ENCODE measurements at places on chromosomes 2 and 18.

- no peak for DNase-seq
Measured at GRCh38 chr2:16862471-16862870, 196.8 kb upstream of the CYRIA start.

- DNase-seq = no peak
Measured at GRCh38 chr18:49241852-49242251, 218.6 kb downstream of the DYM start.

DNA sequence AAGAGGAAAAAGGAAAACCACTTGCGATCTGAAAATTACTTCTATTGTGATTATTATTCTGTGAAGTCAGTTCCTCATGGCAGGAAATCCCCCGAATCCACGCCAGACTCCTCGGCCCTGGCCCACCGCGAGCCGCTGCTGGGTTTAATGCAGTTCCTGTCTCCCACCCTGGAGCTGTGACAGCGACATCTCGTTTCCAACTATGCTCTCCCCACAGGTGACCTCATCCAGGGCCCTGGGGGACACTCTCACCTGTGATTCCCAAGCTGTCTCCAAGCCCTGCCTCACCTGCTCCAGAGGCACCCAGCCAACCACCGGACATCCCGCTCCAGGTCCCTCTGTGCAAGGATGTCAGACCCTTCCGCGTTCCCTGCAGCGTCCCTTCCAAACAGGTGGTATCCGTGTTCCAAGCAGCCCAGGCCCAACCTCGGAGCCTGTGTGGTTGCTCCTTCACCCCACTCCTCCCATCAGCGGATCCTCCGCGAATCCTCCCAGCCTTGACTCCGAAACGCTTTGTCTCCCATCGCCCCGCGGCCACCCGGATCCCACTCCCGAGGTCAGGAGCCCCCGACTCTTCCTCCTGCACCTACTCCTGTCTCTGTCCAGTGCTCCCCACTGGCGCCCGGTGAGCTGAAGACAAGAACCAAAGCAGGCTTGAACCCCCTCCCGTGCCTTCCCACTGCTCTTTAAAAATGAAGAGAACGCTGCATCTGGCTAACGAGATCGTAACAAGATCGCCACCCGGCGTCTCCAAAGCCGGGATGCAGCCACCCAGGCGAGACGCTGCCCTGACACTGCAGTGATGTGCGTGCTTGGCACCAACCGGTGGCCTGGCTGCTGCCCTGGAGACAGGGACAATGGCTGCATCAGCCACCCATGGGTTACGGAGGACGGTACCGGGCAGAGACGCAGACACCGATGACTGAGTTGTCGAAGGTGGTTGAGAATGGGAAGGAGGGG, 96.5 kb downstream of the NDUFA10 start:
- DNase-seq = no peak

- no peak for DNase-seq
Measured at GRCh38 chr2:17083902-17084301, 418.3 kb upstream of the CYRIA start.

GRCh38 chr2:85853499-85854165, 35.2 kb downstream of the ST3GAL5 start:
- DNase-seq = no peak

- DNase-seq = no peak
Measured at GRCh38 chr2:138507267-138507666, 5.7 kb downstream of the SPOPL start.

GRCh38 chr2:110948027-110948674, 172.6 kb upstream of the BCL2L11 start:
- no peak for DNase-seq

DNA sequence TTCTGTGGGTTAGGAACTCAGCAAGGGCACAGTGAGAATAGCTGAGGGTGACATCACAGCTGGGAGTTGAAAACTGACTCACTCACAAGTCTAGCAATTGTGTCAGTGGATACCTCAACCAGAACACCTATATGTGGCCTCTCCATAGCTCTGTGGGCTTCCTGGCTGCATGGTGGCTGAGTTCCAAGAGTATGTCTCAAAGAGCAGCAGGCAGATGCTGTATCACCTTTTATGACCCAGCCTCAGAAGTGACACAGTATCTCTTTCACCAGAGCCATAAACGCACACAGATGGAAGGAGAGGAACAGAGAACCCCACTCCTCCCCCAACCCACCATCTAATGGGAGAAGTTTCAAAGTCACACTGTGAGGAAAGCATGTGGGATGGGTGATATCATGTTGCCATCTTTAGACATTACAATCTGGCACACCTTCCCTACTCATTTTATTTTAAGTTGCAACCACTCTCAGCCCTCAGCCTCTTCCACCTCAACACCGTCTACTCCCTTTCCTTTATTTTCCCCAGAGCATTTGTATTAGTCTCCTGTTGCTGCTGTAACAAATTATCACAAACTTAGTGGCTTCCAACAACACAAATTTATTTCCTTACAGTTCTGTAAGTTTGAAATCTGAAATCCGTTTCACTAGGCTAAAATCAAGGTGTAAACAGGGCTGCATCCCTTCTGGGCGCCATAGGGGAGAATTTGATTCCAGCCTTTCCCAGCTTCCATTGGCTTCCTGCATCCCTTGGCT, 134.6 kb upstream of the SPATS2L start:
- no peak for DNase-seq

DNA sequence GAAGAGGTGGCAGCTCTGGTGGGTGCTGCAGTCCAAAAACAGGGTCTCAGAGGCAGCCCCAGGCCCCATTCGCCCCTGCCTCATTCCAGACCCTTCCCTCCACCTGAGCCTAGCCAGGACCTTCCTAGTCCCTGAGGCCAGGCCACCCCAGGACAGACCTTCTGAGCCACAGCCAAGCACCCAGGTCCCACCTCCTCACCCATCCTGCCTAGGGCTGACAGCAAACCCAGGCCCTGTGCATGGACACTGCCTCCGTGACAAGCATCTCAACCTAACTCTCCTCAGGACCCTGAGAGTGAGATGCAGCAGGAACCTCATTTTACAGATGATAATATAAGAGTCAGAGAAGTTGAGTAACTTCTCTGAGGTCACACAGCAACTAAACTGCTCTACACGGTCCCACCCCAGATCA, 15.5 kb downstream of the ADRA2B start:
- DNase-seq = no peak

DNA sequence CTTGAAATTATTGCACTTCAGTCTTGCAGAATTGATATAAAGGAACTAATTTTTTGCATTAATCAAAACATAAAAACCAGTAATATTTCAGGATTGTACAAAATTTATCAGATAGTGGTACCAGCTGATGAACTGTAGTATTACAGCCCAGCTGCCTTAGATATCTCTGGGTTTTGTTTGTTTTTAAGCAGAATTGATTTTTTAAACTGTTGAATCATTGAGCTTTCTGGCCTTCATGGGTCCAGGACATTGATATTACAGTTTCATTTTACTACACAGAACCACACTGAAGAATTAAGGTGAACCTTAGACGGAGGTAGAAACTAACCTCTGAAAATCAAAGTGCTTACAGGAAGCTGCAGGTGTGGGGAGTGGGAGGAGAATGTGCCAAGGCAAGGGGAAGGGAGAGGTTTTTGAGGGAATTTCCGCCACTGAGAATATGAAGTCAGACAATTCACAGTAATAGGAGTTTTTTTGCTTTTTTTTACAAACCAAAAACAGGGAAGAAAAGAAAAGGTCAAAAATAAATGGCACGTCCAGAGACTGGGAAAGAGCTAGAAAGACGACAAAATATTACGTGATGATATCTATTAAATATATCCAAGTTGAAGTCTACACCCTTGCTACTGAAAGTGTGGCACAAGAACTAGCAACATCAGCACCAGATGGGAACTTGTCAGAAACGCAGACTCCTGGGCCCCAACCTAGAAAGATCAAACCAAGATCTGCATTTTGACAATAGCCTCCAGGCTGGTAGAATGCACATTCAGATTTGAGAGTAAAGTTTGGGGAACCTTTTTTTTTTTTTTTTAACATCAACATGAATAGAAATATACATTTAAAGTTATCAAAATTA, 40.8 kb upstream of the SPAG16 start:
- DNase-seq = no peak

DNA sequence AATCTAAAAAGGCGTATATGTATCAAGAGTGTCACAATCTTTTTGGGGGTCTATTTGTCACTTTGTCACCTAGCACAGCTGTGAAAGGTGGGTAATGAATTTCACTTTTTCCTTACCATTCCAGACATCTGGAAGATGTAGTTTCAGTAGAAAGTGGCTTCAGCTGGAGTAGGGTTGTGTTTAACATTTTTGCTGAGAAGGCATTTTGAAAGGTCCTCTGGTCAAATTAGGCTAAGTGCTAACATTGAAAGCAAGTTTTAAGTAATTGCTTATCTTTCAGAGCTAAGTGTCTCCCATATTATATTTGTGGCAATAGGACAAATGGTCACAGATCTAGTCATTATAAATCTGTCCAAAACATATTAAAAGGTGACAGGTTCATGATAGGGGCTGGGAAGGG, 542.1 kb upstream of the SPHKAP start:
- no peak for DNase-seq

GRCh38 chr2:75146606-75147332, 52.6 kb downstream of the TACR1 start:
- no peak for DNase-seq

GRCh38 chr2:147099845-147100244, 745.0 kb upstream of the ACVR2A start:
- no peak for DNase-seq

GRCh38 chr2:23988371-23988770, 21.5 kb upstream of the MFSD2B start:
- no peak for DNase-seq

GRCh38 chr2:173942861-173943523, 22.2 kb downstream of the SP3 start:
- no peak for DNase-seq

- DNase-seq = no peak
Measured at GRCh38 chr2:26945991-26946750, 24.3 kb upstream of the MAPRE3 start.

DNA sequence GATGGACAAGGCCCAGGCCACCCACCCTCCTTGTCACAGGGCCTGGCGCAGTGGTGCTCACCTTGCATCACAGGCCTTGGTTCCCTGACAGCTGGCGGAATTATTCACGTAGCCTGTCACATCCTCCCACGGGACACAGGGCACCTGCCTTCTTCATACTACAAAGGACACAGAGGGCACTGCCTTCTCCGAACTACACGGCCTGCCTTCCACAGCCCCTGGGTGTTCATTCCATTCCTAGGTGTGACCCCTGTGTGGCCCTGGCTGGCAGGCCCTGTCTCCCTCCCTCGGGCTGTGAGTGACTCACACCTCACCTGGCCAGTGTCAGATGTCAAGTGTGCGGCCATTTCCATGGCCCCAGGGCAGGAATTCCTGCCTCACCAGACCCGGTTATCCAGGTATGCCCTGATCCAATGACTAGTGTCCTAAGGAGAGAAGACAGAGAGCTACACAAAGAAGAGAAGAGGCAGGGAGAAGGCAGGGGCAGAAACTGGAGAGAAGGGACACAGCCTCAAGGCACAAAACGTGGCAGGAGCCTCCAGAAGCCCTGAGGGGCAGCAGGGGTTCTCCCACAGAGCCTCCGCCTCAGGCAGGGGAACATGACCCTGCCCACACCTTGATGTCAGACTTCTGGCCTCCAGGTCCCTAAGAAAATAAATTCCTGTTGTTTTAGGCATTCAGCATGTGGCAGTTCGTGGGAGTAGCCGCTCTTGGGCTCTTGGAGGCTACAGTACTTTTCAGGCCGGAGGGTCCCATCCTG, 43.4 kb downstream of the MBP start:
- DNase-seq = no peak

GRCh38 chr18:56267334-56267733, 371.1 kb downstream of the TXNL1 start:
- DNase-seq = no peak

GRCh38 chr18:9898792-9899549, 13.2 kb downstream of the TXNDC2 start:
- DNase-seq = no peak

All from activated effector memory CD4-positive, alpha-beta T cell treated with Interleukin-2 at 50 U/mL for 16 hours (primary cell).